ENCODE measurements at places on chromosomes 5 and 9.
A peak's percentile ranks its signal among the peaks of the same experiment; 100 is the strongest.

- DNase-seq, result no peak
These were observed 33.5 kb downstream of the ELL2 start for GRCh38 chr5:95927927-95928723.

- DNase-seq, result no peak
These were observed 31.0 kb downstream of the PCDHGC5 start for GRCh38 chr5:141519605-141520565.

DNA sequence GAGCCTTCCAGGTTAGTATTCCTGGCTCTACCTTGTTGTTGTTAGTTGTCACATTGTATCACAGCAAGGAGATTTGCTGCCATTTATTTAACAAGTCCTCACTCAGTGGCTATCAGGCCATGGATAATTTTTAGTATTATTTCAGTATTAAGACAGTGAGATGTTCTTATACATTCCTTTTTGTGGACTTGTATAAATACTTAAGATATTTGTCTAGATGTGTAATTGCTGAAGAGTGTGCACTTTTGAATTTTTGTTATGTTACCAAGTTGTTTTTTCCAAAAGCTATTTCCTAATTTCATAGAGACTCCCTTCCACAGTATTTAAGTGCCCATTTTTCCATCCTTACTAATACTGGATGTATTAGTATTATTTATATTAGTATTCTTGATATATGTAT, 22.0 kb downstream of the SLC36A1 start:
- no peak for DNase-seq

DNA sequence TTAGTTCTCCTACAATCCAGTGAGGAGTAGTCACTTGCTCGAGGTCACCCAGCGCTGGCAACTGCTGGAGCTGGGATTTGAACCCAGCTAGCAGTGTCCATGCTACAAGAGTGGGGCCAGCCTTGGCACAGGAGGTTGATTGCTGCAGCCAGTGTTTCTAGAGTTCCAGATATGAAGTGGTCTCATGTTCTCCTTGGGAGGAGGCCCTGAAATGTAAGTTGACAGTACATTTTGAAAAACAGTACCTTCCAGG, 802 bp downstream of the CCDC107 start:
- DNase-seq, result no peak

- peak; percentile 62 for DNase-seq
These were observed 33.8 kb downstream of the MFAP3 start for GRCh38 chr5:154072414-154073171.

DNA sequence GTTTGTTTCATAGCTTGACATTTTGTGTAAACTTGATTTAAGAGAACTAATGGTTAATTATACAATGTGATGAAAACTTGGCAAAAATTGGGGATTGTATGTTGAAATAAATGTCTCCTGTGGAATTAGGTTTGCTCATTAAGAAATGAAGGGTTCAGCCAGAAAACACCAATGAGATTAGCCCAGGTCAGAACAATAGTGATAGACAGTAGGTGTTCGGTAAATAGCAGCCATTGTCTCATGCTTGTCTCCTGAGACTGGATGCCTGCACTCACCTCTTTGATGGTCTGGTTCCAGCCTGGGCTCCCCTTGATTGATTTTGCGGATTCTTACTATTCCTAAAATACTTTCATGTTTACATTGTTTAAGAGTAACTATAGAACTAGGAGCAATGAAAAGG, 135.5 kb downstream of the FBN2 start:
- DNase-seq, result no peak

GRCh38 chr5:149456597-149457392, 77.7 kb upstream of the IL17B start:
- no peak for DNase-seq

DNA sequence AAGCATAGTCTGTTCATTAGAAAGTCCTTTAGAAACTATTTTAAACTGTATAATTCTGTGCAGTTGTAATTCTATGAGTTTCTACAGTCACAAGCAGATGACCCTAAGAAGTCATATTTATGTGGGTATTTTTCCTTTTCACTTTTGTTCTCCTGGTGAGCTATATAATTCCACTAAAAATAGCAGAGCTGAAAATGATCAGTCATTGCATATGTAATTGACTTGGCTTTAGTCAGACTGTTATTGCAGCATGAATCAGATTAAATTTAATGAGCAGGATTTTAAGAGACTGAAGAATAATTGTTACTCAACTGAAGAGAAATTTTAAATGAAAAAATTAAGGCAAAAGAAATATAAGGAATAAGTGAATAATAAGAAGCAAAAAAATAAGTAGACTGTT, 108.5 kb downstream of the MTREX start:
- no peak for DNase-seq

- no peak for DNase-seq
These were observed 37.0 kb downstream of the RNF130 start for GRCh38 chr5:180034564-180034963.

- DNase-seq, result no peak
These were observed 17.4 kb downstream of the FRMPD1 start for GRCh38 chr9:37668116-37668601.
